Activated T-cell treated with anti-CD3 and anti-CD28 coated beads, Interleukin-2, amount 50 U/mL, for 24 hours (primary cell): ENCODE measurements at places on chromosomes 7 and 10.

DNA sequence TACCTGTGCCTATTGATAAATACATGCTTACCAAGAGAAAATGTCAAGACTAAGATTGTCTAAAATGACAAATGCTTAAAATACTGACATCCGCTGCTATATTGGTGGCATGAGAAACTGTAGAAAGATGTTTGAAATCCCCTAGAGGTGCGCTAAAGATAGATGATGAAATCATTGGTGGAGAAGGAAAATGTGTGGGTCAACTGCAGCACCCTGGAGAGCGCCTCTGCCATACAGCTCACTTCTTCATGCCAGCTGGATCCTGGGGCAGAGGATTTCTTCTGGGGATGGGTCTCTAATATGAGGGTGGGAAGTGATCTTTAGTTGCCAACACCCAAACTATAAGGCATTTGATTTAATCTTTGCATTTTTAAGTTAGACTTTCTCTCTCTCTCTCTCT is 680.4 kb upstream of the POM121L12 start:
- no peaks in the 10 kb centered on the region for H3K27me3 ChIP-seq
- no peaks in the 10 kb centered on the region for H3K36me3 ChIP-seq
- no peak for DNase-seq

DNA sequence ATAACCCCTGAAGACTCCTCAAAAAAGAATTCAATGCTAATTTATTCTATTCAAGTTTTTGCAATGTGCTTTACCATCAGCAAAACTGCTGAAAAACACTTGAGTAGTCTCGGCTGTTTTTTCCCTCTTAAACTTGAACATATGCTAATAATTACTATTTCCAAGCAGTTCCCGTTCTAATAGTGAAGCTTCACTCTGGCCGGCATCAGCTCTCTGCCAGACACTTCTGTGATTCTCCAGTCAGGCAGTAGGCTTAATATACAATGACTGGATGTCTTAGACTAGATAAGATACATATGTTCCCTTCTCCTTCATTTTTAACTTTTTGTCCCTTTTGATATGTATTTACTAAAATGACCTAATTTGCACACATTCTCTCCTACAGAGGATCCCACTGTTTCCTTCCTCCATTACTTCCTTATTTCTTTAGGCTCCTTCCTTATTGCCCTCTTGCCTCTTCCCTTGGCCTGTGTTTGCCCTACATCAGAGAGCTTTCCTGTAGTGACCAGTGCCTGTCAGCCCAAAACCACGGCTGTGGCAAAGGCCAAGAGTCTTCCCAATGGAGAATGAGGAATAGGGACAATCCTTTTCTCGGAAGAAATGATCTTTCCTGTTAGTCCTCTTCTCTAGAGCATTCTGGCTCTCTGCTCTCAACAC is 23.5 kb downstream of the HEPACAM2 start:
- peaks cover 31% of the 10 kb centered on the region for H3K27me3 ChIP-seq
- DNase-seq = no peak
- no peak overlapping the region for H3K4me3 ChIP-seq

DNA sequence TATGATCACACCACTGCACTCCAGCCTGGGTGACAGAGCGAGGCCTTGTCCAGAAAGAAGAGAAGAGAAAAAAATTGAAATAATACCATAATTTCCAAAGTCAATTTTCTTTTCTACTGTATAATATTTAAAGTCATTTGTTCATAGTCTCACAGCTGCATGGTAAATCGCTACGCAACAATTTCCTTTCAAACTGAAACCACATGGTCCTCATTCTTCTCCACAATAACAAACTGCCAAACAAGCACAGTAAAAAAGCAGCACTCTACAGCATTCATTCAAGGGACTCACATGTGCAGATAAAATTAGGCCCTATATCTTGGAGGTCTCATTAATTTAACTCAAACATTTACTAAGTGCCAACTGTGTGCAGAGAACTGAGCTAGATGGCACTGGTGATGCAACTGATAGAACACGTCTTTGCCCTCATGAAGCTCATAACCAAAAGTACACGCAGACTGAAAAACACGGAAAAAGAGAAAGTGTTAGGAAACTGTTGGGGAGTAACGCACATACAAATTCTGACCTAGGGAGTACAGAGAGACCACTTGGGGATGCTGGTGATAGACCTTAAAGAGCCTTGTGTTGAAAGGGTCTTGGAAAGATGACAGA is 68.4 kb upstream of the SRRM3 start:
- no peaks in the 10 kb centered on the region for H3K27me3 ChIP-seq
- DNase-seq = no peak
- peak overlapping the region; percentile 50 for H3K27ac ChIP-seq
- H3K4me3 ChIP-seq = peak overlapping the region; percentile 13
- peaks cover 33% of the 10 kb centered on the region for H3K4me1 ChIP-seq
- no peaks in the 10 kb centered on the region for H3K36me3 ChIP-seq

DNA sequence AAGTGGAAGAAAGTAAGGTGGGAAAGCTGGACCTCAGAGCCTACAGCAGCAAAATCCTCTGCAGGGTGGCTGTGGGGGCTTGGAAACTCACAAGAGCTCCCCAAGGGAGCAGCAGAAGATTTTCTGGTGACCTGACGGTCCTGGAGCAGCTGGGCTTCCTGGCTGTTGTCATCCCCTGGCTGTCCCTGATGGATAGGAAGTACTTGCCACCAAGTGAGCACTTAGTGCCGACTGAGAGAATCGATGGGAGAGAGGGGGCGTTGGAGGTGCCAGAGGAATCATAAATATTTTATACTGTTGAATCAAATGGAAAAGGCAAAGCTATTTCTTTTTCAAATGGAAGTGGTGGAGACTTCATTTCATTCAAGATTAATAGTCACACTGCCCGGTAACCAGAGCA is 167.1 kb upstream of the ITGB1 start:
- no peak overlapping the region for H3K4me3 ChIP-seq
- H3K27ac ChIP-seq = peak overlapping the region; percentile 91
- H3K4me1 ChIP-seq = peaks cover 84% of the 10 kb centered on the region
- no peaks in the 10 kb centered on the region for H3K27me3 ChIP-seq
- peaks cover 6% of the 10 kb centered on the region for H3K36me3 ChIP-seq

GRCh38 chr7:24725554-24726241 is 31.6 kb downstream of the GSDME start:
- H3K27ac ChIP-seq = no peak overlapping the region
- no peak for DNase-seq
- H3K36me3 ChIP-seq = no peaks in the 10 kb centered on the region

DNA sequence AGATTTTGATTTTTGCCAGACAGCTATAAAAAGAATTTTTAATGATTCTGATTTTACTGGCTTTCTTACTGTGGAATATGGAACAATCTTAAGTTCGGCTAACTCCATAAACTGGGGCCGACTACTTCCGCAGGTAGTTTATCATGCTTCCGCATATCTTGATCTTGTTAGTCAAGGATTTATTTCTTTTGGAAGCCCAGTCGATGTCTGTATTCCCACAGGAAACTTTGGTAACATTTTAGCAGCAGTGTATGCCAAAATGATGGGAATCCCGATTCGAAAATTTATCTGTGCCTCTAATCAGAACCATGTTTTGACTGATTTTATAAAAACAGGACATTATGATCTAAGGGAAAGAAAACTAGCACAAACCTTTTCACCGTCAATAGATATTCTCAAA is 8.1 kb downstream of the THNSL1 start:
- H3K36me3 ChIP-seq = peaks cover 22% of the 10 kb centered on the region
- H3K27me3 ChIP-seq = no peaks in the 10 kb centered on the region
- DNase-seq = no peak
- H3K4me1 ChIP-seq = no peaks in the 10 kb centered on the region
- no peak overlapping the region for H3K27ac ChIP-seq
- H3K4me3 ChIP-seq = no peak overlapping the region

DNA sequence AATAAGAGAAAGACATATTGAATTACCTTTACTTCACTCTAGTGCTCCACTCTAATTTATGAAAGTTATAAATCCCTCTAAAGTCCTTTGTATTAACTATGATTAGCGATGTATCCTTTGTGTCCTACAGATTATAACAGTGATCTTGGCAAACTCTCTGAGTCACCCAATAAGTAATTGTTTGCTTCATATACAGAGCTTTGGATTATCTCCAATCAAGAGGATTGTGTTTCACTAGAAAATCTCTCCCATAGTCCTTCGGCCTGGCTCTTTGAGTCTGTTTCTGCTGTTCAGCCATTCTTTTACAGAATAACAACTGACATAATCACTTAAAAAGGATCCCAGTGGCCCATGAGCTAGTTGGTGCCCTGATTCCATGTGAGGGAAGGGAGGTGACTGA is 9.5 kb downstream of the LMOD2 start:
- no peaks in the 10 kb centered on the region for H3K4me1 ChIP-seq
- no peak for DNase-seq
- H3K27me3 ChIP-seq = peaks cover 26% of the 10 kb centered on the region
- H3K4me3 ChIP-seq = no peak overlapping the region
- H3K27ac ChIP-seq = no peak overlapping the region

DNA sequence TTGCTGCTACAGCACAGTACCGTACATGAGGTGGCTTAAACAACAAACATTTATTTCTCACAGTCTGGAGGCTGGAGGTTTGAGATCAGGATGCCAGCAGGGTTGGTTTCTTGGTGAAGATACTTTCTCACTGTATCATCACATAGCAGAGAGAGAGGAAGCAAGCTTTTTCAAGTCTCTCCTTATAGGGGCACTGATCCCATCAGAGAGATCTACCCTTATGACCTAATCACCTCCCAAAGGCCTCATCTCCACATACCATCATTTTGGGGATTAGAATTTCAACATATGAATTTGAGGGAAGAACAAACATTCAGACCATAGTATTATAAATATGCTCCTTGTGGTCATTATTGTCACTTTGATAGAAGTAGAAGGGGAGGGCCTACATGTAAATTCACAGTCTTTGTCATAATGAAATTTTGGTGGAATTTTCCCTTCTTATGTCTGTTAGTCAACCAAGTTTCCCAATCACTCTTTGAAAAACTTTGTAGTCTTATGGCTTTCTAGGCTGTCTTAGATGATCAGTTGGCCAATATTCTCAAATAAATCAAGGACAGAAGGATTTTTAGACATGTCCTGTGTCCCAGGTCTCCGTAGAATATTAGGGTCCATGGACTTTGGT is 606.2 kb downstream of the LRMDA start:
- no peak for DNase-seq
- H3K36me3 ChIP-seq = no peaks in the 10 kb centered on the region
- H3K4me1 ChIP-seq = no peaks in the 10 kb centered on the region
- H3K27me3 ChIP-seq = peaks cover 15% of the 10 kb centered on the region
- H3K4me3 ChIP-seq = no peak overlapping the region
- no peak overlapping the region for H3K27ac ChIP-seq

GRCh38 chr10:83023662-83024061 is 1115.6 kb upstream of the GHITM start:
- no peaks in the 10 kb centered on the region for H3K27me3 ChIP-seq
- no peak overlapping the region for H3K4me3 ChIP-seq
- no peak overlapping the region for H3K27ac ChIP-seq
- H3K36me3 ChIP-seq = no peaks in the 10 kb centered on the region

DNA sequence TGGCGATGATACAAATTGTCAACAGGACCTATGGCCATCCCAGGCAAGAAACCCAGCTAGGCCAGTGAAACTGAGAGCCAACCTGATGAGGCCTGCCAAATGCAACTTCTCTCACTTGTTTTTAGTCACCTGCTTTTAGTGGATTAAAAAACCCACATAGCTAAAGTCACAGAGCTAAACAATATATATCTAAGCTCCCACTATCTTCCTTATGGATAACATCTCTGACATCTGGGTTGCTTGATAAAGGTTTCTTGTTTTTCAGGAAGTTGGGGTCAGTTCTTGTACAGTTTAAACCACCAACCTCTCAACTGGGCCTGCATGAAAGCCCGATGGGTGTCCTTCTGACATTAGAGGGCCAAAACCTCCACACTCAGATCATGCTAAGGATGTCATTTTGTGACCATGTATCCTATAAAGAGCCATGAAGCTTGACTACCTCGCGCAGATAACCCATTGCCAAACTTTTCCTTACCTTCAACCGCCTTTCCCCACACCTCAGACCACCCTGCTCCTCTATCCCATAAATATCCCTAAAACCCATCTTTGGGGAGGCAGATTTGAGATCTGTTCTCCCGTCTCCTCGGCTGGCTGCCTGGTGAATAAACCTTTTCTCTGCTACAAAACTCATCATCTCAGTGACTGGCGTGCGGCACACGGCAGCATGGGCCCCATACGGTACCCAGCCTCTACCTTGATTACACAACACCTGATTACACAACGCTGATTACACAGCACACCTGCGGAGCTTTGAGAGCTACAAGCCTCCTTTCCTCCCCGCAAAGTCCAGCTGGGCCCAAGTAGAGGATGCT is 797 bp upstream of the STMP1 start:
- no peaks in the 10 kb centered on the region for H3K27me3 ChIP-seq
- H3K36me3 ChIP-seq = peaks cover 19% of the 10 kb centered on the region
- peaks cover 40% of the 10 kb centered on the region for H3K4me1 ChIP-seq
- peak overlapping the region; percentile 98 for H3K4me3 ChIP-seq

DNA sequence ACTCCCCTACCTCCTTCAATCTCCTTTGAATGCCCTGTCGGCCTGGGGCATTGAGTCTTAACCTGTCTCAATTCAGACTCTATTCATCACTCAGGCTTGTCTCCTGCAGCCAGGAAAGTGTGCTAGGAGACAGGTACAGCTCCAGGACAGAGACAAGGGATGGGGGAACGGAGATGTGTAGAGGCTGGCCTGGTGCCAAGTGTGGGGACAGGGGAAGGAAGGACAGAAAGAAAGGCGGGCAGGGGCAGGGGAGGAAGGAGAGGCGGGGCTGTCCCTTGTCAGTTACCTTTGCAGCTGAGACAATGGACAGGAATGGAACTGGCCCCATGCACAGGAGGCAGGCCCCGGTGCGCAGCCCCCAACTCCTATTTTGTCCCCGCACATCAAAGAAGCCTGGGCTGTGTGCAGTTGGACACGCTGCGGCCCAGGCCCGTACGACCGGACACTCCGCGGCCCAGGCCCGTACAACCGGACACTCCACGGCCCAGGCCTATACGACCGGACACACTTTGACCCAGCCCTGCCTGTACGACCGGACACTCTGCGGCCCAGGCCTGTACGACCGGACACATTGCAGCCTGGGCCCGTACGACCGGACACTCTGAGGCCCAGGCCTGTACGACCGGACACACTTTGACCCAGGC is 36.9 kb downstream of the CHST15 start:
- H3K27ac ChIP-seq = no peak overlapping the region
- DNase-seq = no peak
- H3K27me3 ChIP-seq = no peaks in the 10 kb centered on the region
- H3K36me3 ChIP-seq = no peaks in the 10 kb centered on the region
- H3K4me1 ChIP-seq = no peaks in the 10 kb centered on the region
- H3K4me3 ChIP-seq = no peak overlapping the region
